Mesothelial cell of epicardium (in vitro differentiated cells): ENCODE measurements at places on chromosomes 2 and 18.

- no peak for DNase-seq
These were observed 849 bp upstream of the TMEM18 start for GRCh38 chr2:677959-678550.

DNA sequence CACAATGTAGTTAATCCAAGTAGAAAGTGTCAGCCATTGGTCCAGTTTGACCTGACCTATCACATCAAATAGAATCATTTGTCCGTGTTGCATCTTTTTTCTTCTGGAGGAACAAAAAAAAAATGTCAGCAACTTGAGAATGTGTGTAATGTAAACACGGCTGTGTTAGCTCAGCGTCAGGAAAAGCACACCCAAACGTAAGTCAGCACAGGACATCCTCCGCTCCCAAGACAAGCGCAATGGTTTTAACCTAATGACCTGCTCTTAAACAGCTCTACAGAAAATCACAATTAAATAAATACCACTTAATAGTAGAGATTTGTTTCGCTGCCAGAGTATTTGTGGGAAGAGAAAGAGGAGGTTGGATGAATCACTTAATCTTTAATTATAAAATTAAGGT is 59.4 kb downstream of the OSR1 start:
- DNase-seq = no peak

DNA sequence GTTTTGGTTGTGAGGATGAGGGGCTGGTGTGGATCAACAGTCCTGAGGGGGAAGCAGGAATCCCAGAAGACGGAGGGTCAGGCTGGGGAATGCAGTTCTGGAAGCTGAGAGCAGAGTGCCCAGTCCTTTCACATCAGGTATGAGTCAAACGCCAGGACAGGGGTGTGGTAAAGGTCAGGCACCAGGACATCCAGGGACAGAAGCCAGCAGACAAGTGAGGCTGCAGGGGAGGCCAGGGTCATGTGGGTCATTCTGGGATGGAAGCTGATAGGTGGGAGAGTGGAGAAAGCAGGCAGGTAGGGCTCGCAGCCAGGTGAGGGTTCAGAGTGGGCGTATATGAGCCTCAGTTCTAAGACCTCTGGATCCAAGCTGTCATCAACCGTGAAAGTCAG is 12.8 kb upstream of the GNLY start:
- DNase-seq = no peak

- DNase-seq = no peak
These were observed 37.4 kb upstream of the ARHGEF4 start for GRCh38 chr2:130799295-130799694.

DNA sequence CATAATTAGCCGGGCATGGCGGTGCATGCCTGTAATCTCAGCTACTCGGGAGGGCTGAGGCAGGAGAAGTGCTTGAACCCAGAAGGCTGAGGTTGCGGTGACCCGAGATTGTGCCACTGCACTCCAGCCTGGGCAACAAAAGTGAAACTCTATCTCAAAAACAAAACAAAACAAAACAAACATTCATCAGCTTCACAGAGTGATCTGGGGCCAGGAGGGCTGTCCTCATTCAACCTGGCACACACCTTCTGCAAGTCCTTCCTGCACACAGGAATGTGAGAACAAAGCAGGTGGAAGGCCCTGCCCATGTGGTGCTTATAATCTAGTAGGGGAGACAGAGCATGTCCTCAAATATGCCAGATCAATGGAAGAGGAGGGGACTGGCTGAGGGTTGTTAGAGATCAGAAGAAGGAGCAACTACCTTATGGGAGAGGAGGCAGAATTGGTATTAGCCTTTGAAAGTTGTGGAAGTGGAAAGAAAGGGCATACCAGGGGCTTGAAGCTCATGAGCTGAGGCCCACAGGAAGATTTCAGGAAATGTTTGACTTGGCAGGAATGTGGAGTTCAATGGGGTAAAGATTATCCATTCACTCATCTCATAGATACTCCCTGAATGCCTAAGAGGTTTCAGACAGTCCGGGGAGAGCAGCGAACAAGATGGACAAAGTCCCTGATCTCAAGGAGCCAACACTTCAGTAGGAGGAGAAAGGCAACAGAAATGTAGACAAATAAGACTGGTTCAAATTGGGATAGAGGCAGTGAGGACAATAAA is 155.3 kb upstream of the SIX3 start:
- DNase-seq = no peak

DNA sequence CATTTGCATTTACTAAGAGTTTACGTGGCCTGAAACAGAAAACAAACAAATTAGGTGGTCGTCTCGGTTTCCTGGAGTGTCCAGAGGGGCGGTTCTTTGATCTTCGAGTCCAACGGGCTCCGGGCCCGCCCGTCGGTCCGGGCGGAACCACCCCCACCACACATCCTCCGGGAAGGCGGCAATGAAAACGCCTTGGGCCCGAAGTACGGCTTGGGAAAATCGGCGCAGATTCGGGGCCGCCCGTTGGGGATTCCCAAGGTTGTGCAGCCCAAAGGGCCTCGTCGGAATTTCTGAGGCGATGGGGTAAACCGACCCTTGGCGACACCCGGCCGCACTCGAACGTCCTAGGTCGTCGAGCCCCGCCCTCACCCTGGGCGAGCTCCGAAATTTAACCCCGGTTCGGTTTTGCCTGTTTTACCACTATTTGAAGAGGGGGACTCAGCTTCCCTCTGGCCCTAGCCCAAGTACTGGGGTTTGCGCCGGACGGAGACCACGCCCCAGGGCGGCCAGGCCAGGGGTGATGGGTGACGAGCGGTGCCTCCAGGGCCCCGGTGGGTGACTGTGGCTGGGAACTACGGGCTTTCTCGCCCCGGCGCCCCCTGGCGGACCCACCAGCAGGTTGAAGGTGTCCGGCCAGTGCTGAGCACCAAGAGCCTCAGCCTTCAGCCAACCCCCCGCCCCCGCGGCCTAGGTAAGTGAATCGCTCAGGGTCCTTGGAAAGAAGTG is 1.9 kb upstream of the CFAP53 start:
- no peak for DNase-seq

- no peak for DNase-seq
These were observed 46.8 kb downstream of the TRIB2 start for GRCh38 chr2:12763486-12763885.

- peak; percentile 39 for DNase-seq
These were observed 47.5 kb upstream of the SP3 start for GRCh38 chr2:174012347-174013314.

DNA sequence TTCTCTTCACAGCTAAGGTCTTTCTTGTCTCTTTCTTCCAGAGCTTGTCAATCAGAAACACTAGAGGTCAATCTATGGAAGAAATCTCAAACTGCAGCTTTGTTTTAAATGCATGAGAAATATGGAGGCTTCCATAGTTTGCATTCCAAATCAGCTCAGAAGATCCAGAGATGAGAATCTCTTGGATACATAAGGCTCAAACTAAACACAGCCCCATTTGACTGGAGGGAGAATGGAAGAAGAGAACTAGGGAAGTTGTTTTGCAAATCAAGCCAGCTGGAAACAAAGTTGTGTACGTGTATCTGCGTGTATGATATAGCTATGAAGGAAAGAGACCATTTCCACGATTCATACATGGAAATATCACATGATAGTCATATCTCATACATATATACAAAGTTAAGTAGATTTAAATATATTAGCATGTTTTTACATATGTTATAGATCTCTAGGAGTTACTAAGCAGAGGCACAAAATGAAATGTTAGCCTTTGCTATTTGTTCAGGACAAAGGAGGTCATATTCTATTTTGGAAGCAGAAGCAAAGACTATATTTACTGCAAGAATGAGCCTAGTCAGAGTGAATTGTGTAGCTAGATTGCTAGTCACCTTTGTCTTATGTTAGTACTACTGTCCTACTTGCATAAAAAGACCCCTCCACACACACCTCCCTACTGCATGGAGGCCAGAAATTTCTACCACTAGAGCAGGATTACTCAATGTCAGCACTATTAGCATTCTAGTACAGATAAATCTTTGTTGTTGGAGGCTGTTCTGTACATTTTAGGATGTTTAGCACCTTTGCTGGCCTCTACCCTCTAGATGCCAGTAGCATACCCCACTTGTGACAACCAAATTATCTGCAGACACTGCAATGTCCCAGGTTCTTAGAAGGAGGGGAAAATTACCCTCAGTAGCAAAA is 303.5 kb upstream of the CHAC2 start:
- no peak for DNase-seq

DNA sequence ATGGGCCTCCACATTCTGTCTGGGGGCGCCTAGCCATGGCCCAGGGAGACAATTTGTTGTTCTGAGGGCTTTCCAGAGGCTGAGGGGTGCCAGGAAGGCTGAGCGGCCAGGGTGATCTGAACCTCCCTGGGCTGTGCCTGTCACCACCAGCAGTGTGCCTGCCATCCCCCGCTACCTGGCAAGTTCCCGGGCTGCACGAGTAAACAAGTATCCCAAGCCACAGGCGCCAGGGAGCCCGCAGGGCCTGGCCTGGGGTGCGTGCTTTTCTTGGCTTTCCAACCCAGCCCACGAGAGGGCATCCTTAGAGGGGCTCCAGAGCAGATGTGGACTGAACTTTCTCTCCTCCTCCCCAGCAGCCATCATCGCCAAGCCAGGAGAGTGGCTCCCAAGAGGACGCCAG is 35.1 kb upstream of the B3GNT7 start:
- no peak for DNase-seq

GRCh38 chr2:235366807-235367206 is 127.0 kb upstream of the AGAP1 start:
- DNase-seq = no peak

DNA sequence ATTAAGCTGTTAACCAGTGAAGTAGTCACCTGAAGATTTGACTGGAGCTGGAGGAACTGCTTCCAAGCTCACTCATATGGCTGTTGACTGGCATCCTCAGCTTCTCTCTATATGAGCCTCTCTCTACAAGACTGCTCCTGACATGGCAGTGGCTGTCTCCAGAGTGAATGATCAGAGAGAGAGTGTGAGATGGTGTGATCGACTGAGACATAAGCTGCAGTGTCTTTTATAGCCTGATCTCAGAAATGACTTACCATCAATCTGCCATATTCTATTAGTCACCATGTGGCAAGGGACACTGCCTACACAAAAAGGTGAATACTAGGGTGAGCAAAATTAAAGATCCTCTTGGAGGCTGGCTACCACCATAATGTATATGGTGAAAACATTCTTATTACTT is 7.8 kb upstream of the RBMS1 start:
- DNase-seq = no peak

DNA sequence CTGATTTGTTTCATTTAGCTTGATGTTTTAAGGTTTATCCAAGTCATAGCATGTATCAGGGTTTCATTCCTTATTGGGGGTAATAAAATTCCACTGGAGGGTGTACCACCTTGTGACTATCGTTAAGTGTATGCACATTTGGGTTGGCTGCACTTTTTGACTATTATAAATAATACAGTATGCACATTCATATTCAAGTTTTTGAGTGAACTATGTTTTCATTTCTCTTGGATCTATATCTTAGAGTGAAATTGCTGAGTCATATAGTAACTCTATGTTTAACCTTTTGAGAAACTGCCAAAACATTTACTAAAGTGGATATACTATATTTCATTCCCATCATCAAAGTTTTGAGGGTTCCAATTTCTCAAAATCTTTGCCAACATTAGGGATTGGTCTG is 952.7 kb downstream of the TDRD15 start:
- DNase-seq = no peak

GRCh38 chr2:216044883-216045486 is 31.6 kb upstream of the MREG start:
- no peak for DNase-seq

GRCh38 chr2:138237667-138238384 is 263.7 kb upstream of the SPOPL start:
- DNase-seq = no peak
